ENCODE measurements at places on chromosomes 4 and X. TPM values are rescaled to one million over a fixed set of nuclear protein-coding genes. Genes with fewer than 3 reads are reported as not detected.

GRCh38 chrX:125378770-125379169 is 59.1 kb downstream of the TEX13C start:
- no peak for DNase-seq

- DNase-seq, result no peak
Observed at GRCh38 chr4:73705721-73706120, 34.6 kb upstream of the CXCL8 start.

- no peak for DNase-seq
Observed at GRCh38 chr4:12729384-12729783, 754.8 kb downstream of the RAB28 start.

- DNase-seq, result no peak
Observed at GRCh38 chrX:21748235-21748634, 9.7 kb downstream of the SMPX start.

- DNase-seq, result no peak
Observed at GRCh38 chr4:147643616-147644015, 26.4 kb downstream of the TMEM184C start.

DNA sequence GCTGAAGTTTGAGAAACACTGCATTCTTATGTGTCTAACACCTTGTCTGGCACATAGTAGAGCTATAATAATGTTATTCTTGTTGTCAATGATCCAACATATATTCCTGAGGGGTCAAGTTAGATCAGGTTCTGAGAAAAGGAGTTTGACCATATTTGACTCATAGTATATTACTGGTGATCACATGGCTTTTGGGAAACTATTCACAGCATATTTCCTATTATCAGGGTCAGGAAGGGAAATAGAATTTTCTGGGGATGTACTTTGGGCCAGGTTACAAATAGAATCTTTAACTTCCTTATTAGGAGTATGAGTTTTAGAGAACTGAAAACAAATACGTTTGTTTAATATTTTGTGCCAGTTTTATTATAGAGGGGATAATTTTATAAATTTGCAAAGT is 11.6 kb downstream of the IL15 start:
- DNase-seq, result no peak

DNA sequence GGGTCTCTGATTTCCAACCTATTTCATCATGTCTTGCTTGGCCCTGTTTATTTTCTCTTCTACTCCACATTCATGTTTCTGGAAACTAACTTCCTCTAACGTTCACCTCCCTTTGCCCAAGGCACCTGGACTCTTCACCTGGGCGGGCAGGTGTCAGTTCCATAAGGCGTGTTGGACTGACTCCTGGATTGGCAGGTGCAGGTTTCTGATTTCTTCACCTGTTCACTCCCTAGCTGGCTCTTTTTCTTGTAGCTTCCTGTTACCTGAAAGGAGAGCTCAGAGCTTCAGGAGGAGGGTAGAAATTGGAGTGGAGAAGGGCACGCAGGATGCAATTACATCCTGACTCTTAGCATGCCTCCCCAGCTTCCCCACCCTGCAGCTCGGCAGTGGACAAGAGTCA is 350.8 kb upstream of the KLF3 start:
- no peak for DNase-seq

DNA sequence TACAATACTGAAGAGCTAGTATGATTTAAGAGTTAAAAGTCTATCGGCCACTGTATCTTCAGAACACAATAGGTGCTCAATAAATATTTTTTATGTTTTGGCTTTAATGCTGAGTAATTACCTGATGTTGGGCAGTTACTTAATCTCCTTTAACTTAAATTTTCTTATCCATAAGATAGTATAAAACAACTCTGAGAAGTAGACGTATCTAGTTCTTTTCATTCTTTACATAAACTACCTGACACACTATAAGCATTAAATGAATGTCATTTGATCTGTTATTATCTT is 22.9 kb downstream of the ELF2 start:
- no peak for DNase-seq

GRCh38 chr4:122783301-122784215 is 43.1 kb upstream of the FGF2 start:
- DNase-seq, result no peak

DNA sequence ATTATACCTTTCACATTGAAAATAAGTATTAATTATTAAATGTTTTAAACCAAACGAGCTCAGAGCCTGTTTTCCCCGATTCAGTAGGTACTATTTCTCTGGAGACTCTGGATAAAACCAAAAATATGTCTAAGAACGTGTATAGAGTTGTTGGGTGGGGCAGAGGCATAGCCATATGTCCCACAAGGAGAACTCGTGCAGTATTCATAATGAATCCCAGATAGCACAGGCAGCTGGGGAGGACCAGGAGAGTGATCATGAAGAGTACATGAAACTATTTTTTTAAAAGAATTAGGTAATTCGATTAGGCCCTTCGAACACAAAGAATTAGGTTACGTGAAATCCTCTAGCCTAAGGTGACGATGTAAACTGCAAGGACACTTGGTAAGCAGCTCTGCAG is 76.1 kb downstream of the CLDN22 start:
- no peak for DNase-seq

DNA sequence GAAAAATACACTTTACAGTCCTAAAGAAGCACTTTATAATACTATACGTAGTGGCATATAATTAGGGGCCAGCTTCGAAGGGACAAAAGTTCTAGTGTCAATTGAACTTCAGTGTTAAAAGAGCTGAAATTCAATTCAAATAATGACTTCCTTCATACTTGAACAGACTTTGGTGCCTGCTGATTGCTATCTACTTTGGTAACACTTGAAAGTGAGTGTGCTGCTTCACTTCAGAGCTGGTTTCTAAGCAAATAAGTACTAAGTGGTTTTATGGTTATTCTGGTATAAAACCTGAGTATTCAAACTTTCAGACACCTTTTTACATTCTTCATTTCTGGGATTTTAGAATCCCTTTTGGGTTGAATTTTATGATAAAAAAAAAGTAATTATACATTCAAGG is 107.0 kb downstream of the SLC4A4 start:
- no peak for DNase-seq

- DNase-seq, result peak; percentile 40
Observed at GRCh38 chr4:48780865-48781214, 761 bp upstream of the FRYL start.

DNA sequence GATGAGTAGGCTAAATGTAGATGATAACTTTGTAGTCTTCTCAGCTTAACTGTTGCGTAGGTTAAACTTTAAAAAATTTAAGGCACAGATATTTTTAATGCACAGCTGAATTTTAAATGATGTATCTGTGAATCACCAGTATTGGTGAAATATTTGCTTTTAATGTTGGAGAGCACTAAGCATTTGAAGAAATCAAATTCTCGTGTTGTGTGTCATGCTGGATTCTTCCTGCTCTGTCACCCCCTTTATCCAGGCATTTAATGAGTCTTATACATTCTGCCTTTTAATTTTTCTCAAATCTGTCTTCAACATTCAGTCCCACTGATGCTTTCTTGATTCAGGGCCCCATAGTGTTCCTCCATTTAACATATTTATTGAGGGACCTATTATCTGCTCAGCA is 76.7 kb downstream of the SLC4A4 start:
- DNase-seq, result no peak

GRCh38 chr4:113874480-113874879 is 105.0 kb downstream of the ARSJ start:
- DNase-seq, result no peak

DNA sequence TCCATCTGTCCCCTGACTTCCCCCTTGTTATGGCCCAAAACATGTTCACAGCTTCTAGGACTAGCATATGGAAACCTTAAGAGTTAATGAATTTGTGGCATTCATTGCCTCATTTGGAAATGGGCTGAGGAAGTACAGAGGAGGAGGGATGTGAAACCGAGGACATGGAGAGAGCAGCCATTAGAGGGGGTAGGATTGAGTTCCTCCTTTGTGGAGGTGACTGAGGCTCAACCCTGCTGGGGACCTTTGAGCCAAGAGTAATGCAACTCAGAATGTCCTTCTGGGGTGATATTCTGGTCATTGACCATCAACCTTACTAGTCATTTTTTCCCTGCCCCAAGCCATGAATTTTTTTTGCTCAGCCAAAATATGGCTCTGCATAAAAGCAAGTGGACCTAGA is 109.4 kb downstream of the ZNF518B start:
- no peak for DNase-seq

Gene ETDA
- total RNA-seq, result not detected

Gene USP26
- total RNA-seq, result not detected

Gene DACH2
- total RNA-seq, result not detected

Data from activated naive CD4-positive, alpha-beta T cell treated with anti-CD3 and anti-CD28 coated beads, Interleukin-2, amount 50 U/mL, for 72 hours (primary cell).